ENCODE measurements at places on chromosomes 5 and 9.

- DNase-seq: no peak
These were observed 30.7 kb downstream of the NFIB start for GRCh38 chr9:14283276-14283675.

DNA sequence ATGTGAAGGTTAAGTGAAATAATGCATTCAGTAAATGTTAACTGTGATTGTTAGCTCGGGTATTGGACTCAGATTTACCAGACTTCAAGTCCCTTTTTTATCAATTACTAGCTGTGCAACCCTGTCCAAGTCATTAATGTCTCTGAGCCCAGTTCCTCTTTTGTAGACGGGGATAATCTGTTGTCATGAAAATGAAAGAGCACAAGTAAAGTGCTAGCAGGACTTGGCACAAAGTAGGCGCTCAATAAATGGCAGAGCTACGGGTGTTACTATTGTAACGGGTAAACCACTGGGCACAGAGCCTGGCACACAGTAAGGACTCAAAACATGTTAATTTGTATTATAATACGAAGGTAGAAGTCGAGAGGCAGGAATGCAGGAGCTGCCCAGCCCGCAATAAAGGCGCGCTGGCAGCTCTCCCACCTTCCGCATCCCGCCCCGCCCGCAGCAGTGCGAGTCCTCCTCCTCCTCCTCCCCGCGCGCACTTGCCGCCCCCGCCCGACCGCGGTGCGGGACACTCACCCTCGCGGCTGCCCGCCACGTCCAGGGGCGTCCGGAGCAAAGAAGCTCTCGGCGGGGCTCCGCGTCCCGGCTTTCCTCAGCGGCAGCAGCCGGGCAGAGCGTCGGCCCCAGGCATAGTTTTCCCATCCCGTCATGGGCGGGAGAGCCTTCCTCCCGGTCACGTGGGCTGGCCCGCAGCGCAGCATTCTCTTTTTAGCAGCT is at the start of gene C1QTNF2:
Gene C1QTNF2 (minus strand): TSS at position 637 of the 723 bp plus-strand sequence. CDS start 15,615 bp downstream, outside the sequence.
- DNase-seq: peak; percentile 27

DNA sequence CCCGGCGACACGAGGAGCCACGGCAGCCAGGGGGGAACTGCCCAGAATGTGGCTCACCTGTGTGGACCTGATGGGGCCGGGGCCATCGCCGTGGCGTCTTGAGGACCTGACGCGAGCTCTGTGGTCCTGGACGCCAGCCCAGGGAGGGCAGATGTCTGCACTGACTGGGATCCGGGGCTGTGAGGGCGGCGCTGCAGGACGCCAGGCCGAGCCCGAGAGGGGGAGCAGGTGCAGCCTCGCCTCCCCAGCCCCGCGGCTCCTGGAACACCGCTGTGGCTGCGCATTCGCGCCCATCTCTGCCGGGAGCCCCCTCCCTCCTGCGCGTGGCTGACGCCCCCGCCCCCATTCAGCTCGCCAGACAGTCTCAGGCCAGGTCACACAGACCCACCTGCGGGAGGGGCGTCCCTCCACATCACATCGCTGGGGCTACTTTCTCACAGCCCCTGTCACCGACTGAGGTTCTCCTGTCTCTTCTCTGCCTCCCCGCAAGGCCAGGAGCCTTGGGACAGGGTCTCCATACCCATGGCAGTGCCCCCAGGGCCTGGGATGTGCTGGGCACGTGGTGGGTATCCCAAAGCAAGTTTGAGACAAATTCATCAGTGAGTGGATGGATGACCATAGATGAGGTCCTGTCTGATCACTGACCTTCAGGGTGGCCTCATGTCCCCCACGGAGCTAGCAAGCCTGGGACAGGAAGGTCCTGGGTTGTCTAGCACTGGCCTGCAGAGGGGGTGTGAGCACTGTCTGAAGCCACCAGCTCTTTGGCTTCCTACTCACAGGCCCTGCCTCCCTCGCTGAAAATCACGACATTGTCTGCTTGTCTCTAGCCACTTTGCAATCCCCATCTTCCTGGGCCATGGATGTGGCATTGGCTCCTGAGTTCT is 47.3 kb downstream of the RASGEF1C start:
- no peak for DNase-seq

- no peak for DNase-seq
These were observed 493.5 kb downstream of the IRX1 start for GRCh38 chr5:4089087-4089486.

- DNase-seq: no peak
These were observed 405.3 kb upstream of the RGMB start for GRCh38 chr5:98368141-98368540.

DNA sequence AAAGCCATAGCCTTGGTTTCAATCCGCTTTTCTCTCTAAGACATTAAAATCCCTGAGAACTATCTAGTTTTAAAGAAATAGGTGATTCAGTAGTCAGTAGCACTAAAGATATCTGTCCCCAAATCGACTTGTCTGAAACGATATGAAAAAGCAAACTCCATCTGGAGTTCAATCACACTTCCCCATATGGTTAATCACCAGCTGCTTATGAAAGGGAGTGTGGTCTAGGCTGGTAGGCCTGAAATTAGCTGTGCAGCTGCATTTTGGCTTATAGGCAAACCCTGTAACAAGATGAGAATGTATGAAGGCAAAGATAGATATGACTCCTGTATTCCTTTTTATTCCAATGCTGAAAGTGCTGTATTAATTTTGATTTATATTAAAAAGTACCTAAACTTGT is 65.9 kb downstream of the DMRTA1 start:
- DNase-seq: no peak

DNA sequence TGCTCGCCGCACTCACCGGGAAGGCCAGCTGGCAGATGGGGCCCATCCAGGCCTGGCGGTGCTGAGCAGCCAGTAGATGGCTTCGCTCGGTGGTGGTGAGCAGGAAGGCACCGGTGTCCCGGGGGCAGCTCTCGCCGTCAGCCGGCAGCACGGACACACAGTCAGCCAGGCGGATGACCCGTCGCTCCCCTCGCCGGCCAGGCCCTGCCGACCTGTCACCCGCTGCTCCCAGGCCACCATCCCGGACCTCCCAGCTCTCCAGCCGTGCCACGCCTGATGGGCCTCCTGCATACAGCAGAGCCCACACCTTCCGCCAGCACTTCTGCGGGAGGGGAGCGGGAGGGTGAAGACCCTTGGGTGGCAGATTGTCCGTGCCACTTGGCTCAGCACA is 1.4 kb downstream of the DOK3 start:
- DNase-seq: no peak

GRCh38 chr5:62066761-62067277 is 239.2 kb upstream of the KIF2A start:
- no peak for DNase-seq

GRCh38 chr5:15575666-15576065 is 75.7 kb downstream of the FBXL7 start:
- no peak for DNase-seq

All from stimulated activated CD8-positive, alpha-beta memory T cell treated with anti-CD3 and anti-CD28 coated beads, Interleukin-4, amount 100 ng/mL, for 48 hours (primary cell).